Cortex of kidney (tissue), 1 donor: ENCODE measurements at places on chromosomes 6 and 20.

DNA sequence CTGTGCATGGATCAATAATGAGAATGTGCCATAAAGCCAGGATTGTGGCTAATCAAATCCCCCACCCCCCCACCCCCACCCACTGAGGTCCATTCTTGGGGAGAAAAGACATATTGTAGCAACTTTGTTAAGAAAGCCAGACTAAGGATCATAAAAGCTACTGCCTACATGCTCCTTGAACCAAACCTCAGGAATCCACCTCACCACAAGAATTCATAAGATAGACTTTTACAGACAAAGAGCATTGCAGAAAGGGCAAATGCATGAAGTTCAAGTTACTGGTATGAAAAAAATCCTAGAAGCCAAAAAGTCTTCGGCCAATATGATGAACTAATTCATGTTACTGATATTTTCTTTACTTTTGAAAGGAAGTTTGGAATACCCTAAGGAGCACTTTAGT lies 187.9 kb upstream of the ARID1B start:
- DNase-seq: no peak

DNA sequence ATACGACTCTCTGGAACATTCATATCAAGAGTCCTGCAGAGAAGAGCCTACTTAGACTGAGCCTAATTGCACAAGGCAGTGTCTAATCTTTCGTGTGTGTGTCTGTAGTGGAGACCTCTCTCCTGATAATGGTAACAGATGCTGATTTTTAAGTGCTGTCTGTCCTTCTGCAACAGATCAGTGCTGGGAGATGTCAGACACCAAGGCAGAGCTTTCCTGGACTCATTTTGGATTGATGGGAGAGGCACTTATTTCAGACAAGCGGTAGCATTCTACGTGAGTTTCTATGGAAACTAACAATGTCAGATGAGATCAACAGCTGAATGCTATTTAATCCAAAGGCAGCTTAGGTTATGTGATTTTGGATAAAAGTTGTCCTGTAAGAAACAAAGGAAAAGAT lies 167.6 kb downstream of the PLCB4 start:
- DNase-seq: no peak

- DNase-seq: no peak
These were observed 73.6 kb downstream of the TBC1D32 start for GRCh38 chr6:121260651-121261102.

- no peak for DNase-seq
These were observed 184.0 kb upstream of the FLRT3 start for GRCh38 chr20:14521436-14521835.

GRCh38 chr6:51553246-51554015 lies 534.0 kb downstream of the PKHD1 start:
- no peak for DNase-seq

DNA sequence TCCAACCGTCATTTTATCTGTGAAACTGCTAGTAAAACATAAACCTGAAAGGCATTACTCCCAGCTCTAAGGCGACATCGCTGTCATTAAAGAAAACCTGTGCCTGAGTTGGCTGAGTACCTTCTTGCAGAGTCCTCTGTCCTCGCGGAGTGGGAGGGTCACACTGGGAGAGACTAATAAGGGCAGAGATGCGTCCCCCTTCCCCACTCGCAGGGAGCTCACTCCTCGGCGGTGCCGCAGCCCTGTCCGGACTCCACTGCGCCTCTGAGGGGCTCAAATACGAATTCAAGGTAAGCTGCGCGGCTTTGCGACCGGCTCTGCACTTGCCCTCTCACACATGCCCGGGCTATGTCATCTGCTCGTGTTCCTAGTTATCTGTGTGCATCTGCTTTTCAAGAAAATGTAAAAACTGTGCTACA lies at the start of gene COL19A1:
Gene COL19A1, plus strand, starts transcription at position 206 of the 419 bp plus-strand sequence. CDS start 13,012 bp downstream, outside the sequence.
- DNase-seq: no peak

DNA sequence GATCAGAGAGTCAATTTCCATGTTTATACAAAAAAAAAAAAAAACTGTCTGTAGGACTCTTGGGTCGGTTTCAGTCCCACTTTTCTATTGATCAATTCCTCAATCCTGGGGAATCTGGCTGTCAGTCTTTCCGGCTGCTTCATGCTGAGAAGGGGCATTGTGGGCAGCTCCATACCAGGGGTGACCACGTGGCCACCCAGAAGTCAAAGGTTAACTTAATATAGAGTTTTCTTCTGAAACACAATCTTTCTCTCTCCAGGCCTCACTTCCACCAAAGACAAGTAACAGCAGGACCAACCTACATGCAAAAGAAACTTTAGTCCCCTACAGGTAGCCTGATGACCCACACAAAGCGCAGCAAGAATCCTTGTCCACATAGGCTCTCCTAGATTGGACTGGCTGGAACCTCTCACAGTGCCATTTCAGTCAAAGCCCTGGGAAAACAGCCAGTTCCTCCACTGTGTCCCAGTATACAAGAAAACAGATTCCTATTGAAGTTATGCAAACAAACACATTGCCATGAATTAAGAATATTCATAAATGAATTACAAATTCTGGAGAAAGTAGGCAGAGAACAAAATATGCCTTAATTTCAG lies 18.5 kb upstream of the SERPINB9 start:
- DNase-seq: no peak

DNA sequence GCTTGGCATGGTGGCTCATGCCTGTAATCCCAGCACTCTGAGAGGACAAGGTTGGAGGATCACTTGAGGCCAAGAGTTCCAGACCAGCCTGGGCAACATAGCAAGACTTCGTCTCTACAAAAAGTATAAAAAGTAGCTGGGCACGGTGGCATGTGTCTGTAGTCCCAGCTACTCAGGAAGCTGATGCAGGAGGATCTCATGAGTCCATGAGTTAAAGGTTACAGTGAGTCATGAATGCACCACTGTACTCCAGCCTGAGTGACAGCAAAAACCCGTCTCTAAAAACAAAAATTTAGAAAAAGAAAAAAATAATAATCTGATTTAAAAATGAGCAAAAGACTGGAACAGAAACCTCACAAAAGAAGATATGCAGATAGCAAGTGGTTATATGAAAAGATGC lies 279.7 kb downstream of the RNGTT start:
- DNase-seq: no peak

DNA sequence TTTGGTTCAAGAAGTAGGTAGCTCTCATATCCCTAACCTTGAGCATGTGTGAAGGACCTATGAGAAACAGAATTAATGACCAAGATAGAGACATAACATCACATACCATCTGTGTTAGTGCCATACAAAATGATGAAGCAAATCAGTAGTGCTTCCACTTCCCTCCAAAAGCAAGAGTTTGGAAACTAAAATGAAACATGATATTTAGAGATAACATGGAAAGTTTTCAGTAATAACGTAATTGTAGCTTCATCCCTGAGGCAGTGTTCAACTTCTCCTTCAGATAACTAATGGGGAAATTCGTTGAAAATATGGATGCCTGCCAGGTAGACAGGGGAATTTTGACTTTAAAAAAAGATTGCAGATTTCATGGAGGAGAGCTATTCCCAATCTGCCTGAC lies 248.4 kb upstream of the IRAK1BP1 start:
- no peak for DNase-seq

GRCh38 chr6:154157706-154158105 lies 118.7 kb downstream of the OPRM1 start:
- no peak for DNase-seq

DNA sequence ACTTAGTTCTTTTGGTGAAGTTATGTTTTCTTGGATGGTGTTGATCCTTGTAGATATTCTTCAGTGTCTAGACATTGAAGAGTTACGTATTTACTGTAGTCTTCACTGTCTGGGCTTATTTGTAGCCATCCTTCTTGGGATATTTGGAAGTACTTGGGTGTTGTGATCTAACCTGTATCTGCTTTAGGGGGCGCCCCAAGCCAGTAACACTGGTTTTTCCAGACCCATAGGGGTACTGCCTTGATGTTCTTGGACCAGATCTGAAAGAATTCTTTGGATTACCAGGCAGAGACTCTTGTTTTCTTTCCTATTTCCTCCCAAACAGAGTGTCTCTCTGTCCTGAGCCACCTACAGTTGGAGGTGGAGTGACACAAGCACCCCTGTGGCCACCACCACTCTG lies 309.1 kb upstream of the IMPG1 start:
- DNase-seq: no peak

DNA sequence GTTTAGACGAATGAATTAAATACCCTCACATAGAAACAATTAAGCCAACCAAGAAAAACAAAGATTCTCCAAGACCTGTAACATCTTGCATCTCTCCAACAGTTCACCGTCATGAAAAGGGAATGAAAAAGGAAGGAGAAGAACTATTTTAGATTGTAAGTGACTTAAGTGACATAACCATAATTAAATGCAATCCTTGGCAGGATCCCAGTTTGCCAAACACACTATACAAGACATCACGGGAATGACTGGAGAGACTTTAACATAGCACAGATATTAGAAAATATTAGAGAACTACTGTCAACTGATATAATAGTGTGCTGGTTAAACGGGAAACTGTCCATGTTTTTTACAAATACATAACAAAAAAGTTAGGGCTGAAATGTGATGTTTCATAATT lies 22.2 kb downstream of the EPB41L2 start:
- no peak for DNase-seq

- DNase-seq: no peak
These were observed 16.2 kb downstream of the AAR2 start for GRCh38 chr20:36252511-36252910.

DNA sequence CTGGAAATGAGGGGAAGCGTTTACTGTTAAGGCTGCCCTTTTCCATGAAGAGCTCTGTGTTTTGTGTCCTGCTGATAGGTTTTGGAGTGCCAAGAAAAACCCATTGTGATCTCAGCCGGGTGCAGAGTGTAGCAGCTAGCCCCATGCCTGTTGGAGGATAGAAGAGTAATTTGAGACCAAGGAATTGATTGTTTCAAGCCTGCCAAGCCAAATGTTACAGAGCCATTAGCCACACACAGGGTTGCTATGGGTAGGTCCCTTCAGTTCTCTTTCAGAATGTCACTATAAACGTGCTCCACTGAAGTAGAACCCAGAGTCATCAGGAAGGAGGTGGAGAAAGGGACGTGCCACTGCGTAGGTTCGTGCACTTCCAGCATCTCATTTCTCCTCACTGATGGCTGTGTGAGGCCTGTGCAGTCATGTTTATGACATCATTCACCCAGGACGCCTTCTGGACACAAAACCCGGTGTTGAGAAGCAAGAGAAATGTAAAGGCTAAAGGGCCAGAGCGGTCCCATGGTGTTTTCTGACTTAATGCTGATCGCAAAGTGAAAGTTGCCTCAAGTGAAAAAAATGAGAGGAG lies 6.6 kb downstream of the GMPR start:
- DNase-seq: no peak
